ENCODE measurements at places on chromosomes 12 and 14.

GRCh38 chr14:25308244-25308643 is 258.3 kb upstream of the STXBP6 start:
- no peak for DNase-seq

- DNase-seq = peak; percentile 77
These were observed 64.7 kb upstream of the GNPNAT1 start for GRCh38 chr14:52856139-52856538.

- peak; percentile 3 for DNase-seq
These were observed 13.2 kb downstream of the RPS6KA5 start for GRCh38 chr14:91047174-91047753.

DNA sequence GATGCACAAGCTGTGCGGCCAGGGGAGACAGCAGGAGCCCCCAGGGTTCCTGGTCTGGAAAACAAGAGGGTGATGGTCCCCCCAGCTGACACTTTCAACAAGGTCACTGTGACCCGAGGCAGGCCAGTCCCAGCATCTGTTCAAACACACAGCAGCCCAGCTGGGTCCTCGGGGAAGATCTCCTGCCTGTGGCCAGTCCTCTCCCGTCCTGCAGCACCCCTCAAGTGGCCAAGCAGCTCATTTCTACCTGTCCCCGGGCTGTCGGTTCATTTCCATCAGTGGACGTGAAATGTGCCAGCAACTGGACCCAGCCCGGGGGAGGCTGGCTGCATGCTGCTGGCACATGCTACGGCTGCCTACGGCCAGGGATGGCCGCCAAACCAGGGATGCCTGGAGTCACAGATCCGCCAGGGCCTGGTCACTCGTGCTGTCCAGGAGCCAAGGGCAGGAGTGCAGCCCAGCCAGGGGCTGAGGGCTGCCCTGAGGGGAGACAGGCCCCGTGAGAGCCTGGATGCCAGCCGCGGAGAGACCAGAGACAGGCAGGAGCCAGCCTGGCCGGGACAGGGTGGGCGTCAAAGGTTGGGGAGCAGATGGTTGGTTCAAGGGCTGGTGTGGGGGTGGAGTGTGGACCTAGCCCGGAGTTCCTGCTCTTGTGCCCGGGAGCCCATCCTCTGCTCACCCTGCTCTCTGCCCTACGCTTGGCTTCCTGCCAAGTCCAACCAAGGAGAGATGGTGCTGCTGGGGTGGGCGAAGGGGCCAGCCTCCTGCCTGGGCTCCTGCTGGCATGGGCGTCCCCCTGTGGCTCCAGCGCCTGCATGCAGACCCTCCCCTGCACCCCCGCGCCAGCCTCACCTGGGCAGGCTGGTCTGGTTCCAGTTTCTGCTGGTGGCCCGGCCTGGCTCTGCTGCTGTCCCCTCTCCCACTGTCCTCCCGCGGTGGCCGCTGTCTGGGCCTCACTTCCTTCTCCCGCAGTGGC is 143.8 kb downstream of the ADGRD1 start:
- DNase-seq = no peak

- DNase-seq = no peak
These were observed 109.3 kb downstream of the LGR5 start for GRCh38 chr12:71548893-71549292.

DNA sequence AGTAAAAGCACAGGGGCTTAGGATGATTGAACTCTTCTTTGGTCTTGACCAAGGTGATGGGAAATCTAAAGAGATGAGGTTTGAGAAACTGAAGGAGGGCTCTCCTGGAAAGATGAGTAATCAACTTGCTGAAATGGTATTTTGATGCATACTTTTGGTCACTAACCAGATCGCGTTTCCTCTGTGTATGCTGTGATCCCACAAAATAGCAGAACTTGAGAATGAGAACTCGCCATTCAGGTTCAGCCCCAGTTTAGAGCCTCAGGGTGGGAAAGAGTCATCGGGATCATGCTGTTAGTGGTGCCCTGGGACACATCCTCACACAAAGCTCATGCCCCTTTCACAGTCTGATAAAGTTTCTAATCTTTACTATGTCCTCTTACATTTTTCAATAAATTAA is 488.8 kb downstream of the ETNK1 start:
- DNase-seq = no peak

- peak; percentile 30 for DNase-seq
These were observed 184.0 kb downstream of the SRGAP1 start for GRCh38 chr12:64028541-64028940.

DNA sequence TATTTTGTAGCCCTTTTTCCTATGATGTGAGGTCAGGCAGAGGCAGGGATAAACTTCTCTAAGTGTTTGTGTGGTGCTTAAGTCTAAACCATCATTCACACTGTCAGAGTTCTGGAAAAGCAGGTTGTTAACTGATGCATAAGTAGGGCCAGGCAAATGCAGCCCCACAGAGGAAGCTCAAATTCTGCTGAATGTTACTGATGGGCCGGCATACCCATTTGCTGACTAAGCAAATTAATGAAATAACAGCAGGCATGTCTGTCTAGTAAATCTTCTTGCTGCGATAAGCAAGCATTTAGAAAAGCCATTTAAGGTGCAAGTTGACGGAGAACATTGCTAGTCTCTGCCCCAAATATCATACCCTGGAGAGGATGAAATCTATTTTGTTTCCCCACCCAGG is 523.2 kb upstream of the CCDC196 start:
- DNase-seq = no peak

DNA sequence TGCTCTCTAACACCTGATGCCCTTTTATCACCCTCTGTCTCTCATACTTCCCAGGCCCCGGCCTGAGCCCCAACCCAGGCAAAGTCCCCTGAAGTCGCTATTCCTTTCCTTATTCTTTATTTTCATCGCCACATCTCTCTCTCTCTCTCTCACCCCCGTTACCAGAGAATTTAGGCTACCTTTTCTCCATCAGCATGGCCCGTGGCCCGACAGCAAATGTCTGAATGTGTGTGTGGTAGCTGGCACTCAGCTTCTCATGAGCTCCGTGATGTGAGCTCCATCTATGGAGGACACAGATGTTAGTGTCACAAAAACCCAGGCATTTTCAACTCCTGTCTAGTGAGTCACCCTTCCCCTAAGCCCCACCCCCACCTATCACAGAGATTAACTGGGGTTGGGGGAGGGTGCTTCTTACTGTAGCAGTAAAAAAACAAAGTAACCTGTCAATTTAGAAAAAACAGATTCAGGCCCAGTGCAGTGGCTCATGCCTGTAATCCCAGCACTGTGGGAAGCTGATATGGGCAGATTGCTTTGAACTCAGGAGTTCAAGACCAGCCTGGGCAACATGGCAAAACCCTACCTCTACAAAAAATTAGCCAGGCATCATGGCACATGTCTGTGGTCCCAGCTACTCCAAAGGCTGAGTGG is 53.8 kb downstream of the VCPKMT start:
- peak; percentile 86 for DNase-seq

DNA sequence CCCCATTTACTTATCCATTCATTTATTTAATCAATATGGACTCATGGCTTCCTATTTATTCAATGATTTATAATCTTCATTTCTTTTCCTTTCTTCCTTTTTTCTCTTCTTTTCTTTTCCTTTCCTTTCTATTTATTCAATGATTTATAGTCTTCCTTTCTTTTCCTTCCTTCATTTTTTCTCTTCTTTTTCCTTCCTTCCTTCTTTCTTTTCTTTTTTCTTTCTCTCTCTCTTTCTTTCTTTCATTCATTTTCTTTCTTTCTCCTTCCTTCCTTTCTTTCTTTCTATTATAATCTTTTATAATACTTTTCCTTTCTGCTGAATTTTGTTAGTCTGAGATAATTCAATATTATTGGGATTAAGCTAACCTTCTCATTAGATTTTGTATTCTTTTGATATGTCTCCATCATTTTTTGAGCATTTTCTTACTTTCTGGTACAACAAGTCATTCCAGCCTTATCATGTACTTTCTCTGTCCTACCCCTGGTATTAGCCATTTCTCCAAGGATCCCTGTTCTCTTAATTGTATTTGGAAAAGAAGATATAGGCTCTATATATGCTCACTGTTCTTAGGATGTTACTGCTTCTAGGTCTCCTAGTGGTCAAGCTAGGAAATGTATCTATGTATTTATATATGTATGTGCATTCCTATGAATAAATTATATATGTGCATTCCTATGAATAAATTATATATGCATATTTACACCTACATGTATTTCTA is 12.1 kb downstream of the LACRT start:
- DNase-seq = peak; percentile 3

DNA sequence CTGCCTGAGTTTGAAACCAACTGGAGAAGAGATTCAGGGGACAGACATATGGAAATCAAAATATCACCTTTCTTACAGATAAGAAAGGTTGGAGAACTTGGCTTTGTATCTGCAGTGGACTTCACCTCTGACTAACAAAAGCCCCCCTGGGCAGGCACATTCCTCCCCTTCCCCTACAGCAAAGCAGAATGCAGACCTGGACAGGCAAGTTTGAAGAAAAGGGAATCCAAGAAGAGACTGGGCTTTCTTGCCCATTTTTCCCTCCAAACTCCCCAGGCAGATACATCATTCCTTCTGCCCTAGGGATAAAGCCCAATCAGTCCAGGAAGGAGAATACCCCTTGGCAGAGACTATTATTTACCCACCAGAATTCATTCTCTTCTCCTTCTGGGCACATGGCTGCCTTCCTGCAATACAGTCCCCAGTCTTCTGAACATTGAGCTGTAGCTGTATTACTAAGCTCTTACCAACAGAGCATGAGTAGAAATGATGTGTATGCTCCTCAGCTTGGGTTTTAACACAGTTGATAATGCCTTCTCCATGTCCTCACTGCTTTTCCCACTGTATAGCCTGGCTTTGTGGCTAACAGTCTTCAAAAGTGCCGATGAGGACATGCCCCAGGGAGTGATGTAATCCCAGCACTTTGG is 17.4 kb upstream of the NAP1L1 start:
- no peak for DNase-seq

GRCh38 chr14:83208341-83208740 is 1674.7 kb upstream of the SEL1L start:
- DNase-seq = no peak

DNA sequence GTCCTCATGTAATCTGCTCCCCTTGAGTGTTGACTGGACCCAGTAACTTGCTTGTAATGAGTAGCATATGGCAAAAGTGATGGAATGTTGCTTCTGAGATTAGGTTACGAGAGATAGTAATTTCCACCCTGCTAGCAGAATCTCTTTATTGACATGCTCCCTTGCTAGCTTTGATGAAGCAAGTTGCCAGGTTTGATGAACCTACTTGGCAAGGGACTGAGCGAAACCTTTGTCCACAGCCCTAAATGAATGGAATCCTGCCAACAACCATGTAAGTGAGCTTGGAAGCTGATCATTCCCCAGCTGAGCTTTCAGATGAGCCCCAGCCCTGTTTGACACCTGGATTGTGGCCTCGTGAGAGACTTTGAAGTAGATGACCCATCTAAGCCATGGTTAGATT is 120.8 kb upstream of the PLXNC1 start:
- no peak for DNase-seq

- no peak for DNase-seq
These were observed 408 bp upstream of the CACNA2D4 start for GRCh38 chr12:1918884-1919236.

DNA sequence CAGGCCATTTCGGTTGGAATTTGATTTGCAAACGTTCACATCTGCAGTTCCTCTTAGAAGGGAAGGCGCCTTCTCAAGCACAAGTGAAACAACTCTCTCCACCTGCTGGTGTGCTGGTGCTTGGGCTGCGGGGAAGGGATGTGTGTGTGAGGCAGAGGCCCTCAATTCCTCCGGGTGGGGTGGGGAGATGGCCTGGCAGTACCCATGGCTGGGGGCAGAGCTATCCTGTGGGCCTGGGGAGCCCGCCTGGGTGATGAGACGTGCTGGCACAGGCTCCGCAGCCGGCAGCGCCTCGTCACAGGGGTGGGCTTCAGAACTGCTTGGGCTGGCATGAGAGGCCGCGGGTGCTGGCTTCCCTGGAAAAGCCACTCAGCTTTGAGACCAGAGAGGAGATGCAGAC is 28.9 kb upstream of the TDRD9 start:
- DNase-seq = no peak

- DNase-seq = no peak
These were observed 600.6 kb upstream of the LMO3 start for GRCh38 chr12:17206553-17206952.

- DNase-seq = no peak
These were observed 117.6 kb downstream of the NCOR2 start for GRCh38 chr12:124449623-124450375.

DNA sequence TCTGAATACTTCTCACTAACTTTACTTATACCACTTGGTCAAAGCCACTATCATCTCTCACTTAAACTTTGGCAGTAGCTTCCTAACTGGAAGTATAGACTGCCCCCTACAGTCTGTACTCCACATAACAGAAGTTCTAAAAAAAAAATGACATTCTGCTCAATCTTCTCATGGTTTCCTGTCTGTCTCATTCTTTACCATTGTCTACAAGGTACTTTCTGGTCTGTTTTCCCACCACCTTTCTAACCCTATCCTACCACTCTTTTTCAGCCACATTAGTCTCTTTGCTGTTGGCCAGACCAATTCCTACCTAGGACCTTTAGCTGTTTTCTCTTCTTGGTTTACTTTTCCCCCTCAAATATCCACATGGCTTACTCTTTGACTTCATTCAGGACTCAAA is 14.7 kb downstream of the CPSF6 start:
- DNase-seq = peak; percentile 55

DNA sequence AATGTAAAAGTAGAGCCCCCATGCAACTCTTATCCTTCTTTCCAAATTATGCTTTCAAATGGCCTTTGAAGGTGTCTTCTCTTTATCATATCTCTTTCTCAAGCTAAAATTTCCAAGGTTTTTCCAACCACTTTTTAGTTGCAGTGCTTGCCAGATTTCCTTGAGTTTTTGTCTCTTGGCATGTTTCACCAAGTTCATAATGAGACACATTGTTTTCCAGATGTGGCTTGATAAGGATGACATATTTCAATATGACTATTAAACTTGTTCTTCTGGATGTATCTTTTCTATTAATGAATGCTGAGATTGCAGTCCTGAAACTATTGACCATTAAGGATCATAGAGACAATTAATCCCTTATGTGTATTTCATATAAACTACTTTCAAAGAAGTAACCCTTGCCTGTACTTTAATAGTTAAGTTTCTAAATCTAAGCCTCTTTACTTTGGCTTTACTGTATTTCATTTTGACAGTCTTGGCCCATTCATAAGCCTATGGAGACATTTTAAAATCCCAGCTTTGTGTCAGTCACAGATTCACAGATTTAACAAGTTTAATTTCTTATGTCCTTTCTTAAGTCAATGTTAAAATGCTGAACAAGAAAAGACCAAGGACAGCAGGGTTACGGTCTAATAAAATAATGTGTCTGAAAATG is 151.5 kb downstream of the LRFN5 start:
- DNase-seq = no peak

DNA sequence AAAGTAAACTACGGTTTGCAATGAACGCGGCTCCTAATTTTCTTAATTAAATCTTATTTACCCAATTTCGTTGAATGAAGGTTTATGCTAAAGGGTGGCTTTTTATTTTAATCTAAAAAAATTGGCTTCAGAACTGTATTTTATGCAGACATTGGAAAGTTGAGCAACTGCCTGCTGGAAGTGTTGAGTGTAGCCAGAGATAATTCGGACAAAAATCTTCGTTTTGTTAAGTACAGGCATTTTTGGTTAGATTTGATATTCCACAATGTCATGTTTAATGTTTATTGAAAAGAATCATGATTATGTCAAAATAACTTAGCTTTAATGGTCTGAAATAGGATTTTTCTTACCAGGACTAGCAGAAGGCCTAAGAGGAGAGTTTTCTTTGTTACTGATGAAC is 875 bp downstream of the IRAK3 start:
- DNase-seq = no peak

GRCh38 chr12:121792607-121793439 is 665 bp downstream of the RHOF start:
- DNase-seq = no peak
